ENCODE measurements at places on chromosomes 2 and 18.

DNA sequence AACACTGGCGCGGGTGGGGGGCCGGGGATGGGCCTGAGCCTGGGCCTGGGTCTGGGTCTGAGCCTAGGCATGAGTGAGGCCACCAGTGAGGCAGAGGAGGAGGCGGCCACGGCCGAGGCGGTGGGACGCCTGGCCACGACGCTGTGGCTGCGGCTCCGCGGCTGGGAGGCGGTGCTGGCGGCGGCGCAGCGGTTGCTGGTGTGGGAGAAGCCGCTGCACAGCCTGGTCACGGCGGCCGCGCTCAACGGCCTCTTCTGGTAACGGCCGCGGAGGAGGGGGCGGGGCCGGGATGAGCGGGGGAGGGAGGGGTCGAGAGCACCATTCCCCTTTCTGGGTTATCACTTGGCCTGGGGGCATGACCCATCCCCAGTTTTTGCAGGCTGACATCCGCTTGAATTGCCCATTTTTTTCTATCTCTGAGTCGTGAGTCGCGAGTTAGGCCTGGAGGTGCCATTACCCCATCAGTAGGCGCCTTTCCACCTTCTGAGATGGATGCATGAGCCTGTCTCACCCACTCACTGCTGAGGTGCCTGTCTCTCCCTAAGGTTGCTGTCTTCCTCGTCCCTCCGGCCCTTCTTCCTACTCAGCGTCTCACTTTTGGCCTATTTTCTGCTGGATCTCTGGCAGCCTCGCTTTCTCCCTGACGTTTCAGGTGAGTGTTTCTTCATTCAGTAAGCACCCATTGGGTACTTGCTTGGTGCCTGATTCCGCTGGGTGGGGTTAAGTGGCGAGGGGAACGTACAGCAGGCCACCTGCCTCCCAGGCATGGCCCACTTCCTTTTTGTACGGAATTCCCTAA is 501 bp downstream of the RETREG2 start:
- DNase-seq, result no peak

GRCh38 chr2:230928701-230929380 is 3.8 kb upstream of the GPR55 start:
- no peak for DNase-seq

GRCh38 chr2:117470311-117471095 is 344.0 kb upstream of the DDX18 start:
- DNase-seq, result no peak

- DNase-seq, result no peak
Measured at GRCh38 chr2:44940732-44941464, 604 bp upstream of the SIX3 start.
